ENCODE measurements at places on chromosomes 13 and 19.
A peak's percentile ranks its signal among the peaks of the same experiment; 100 is the strongest.

- DNase-seq, result no peak
Observed at GRCh38 chr13:113057084-113057483, 48.5 kb upstream of the F7 start.

- DNase-seq, result no peak
Observed at GRCh38 chr19:33022472-33023116, 42.1 kb downstream of the RHPN2 start.

GRCh38 chr19:11881151-11881800, 6.3 kb upstream of the ZNF69 start:
- DNase-seq, result peak; percentile 87

DNA sequence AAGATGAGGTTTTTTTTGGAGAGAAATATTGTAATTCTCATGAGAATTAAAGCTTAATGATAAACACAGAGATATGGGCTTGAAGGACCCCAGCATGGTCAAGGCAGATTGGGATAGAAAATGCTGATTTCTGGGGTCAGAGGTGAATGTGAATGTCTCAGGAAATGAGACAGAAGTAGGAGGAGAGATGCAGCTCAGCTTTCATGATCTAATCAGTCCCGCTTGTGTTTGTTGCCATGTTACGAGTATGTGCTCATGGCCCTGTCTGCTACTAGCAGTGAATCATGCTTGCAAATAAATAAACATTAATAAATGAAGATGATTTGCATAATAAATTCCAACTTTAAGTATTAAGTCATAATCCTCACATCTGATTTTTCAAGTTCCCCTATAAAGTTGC, 23.0 kb upstream of the NDFIP2 start:
- peak; percentile 28 for DNase-seq

DNA sequence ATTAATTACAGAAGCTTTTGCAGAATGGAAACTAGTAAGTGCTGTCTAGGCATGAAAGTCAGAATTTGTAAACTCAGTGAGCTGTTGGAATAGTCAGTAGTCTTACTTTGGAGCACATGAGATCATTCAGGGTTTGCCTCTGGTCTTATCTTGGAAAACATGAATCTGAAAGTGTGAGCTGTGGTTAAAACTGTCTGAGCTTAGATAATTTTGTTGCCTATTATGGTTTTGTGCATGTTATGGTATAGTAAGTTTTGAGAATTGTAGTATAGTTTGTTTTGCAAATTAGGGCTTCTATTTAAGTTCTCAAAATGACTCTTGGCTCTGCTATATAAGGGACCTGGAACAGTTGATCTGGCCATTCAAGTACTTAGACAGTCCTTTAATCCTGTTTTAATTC, 53.7 kb upstream of the TRPC4 start:
- peak; percentile 71 for DNase-seq

- peak; percentile 85 for DNase-seq
Observed at GRCh38 chr13:85806553-85807175, 7.4 kb upstream of the SLITRK6 start.

- peak; percentile 77 for DNase-seq
Observed at GRCh38 chr19:511101-511851, 4.0 kb downstream of the TPGS1 start.

DNA sequence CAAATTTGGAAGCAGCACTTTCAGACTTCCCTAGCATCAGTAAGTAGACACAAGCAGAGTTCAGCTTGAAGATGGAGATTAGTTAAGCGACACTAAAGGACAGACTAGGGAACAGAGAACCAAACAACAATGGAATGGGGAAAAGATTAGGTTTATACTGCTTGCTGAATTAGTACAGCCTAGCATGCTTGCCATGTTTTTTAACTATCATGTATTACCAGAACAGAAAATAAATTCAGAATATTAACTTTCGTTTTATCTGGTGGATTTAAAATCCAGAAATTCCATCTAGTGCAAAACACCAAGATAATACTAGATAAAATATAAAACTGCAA, 451.5 kb upstream of the SLC10A2 start:
- DNase-seq, result no peak

DNA sequence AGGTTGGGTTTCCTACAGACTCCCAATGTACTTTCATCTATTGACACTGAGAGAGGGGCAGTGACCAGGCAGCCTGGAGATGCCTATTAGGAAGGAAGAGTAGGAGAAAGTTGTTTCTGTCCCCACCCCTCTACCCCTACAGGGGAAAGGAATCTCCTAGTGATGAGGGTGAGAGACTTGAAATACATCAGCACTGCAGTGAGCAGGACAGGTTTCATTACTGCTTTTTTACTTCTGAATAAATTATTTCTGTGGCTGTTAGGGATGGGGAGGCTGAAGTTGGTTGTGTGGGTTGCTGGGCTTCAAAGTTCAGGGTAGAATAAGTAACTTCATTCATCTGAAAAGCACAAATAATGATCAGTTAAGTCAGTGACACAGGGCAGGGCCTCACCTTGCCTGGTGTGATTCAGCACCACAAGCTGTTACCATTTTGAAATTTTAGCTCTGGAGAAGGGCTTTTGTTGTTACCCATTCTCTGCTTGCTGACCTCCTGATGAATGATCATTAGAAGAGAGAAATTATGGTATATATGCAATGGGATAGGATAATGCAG, 19.3 kb downstream of the CEACAM1 start:
- DNase-seq, result no peak

- DNase-seq, result no peak
Observed at GRCh38 chr13:97567510-97568243, 133.7 kb downstream of the RAP2A start.

DNA sequence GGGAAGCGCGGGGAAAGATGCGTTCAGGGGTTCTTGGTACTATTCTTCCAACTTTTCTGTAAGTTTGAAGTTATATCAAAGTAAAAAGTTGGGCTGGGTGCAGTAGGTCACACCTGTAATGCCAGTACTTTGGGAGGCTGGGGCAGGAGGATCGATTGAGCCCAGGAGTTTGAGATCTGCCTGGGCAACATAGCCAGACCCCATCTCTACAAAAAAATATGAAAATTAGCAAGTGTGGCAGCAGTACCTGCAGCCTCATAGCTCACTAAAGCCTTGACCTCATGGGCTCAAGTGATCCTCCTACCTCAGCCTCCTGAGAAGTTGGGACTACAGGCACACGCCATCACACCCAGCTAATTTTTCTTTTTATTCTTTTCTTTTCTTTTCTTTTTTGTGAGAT, 12.4 kb upstream of the ZNF77 start:
- DNase-seq, result no peak

DNA sequence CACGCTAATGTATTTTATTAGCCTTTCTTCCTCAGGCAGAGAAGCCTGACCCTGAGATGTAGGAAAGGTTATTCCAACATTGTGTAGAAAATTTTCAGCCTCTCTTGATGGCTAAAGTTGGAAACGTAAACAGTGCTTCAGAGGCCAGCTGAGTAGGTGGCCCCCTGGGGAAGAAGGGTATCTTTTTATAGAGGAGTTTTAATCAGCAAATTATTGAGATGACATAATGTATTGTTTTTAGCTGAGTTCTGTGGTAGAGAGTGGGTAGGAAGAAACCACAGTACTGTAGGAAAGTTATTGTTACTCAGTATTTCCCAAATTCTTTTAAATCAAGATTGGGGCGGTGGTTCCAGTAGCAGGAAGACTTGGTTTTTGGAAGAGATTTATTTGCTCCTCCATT, 268.8 kb downstream of the DLEU7 start:
- no peak for DNase-seq

- no peak for DNase-seq
Observed at GRCh38 chr19:35773020-35773806, 2.2 kb upstream of the ARHGAP33 start.

GRCh38 chr13:36130552-36131221, 495 bp downstream of the DCLK1 start:
- DNase-seq, result peak; percentile 13

DNA sequence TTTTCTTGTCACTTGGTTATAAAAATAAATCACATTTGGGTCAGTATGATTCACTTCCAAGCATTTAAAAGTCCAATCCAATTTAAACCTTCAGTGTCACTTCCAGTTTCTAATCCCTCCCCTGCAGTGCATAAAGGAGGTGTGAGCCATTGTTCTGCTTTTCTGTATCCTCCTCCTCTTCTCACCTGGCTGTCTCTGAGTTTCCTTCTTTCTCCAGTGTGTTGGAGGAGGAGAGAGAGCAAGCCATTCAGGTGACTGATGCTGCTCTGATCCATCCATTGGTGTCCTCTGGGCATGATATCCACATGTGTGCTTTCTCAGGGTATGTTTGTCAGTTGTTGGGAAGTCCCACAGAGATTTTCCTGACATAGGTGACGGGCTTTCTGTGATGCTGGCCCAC, 1.2 kb downstream of the NUDT15 start:
- DNase-seq, result no peak

GRCh38 chr19:33194532-33194885, 379 bp downstream of the LRP3 start:
- peak; percentile 24 for DNase-seq

DNA sequence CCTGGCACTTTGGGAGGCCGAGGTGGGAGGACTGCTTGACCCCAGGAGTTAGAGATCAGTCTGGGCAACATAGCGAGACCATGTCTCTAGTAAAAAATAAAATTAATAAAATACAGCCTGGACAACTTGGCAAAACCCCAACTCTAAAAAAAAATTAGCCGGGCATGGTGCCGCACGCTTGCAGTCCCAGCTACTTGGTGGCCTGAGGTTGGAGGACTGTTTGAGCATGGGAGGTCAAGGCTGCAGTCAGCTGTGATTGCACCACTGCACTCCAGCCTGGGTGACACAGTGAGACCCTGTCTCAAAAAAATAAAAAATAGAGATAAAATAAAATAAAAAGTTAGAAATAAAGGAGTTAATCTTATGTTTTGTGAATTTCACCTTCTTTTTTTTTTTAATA, 15.6 kb upstream of the SPC24 start:
- DNase-seq, result no peak

- no peak for DNase-seq
Observed at GRCh38 chr13:30257468-30258099, 49.8 kb downstream of the KATNAL1 start.

DNA sequence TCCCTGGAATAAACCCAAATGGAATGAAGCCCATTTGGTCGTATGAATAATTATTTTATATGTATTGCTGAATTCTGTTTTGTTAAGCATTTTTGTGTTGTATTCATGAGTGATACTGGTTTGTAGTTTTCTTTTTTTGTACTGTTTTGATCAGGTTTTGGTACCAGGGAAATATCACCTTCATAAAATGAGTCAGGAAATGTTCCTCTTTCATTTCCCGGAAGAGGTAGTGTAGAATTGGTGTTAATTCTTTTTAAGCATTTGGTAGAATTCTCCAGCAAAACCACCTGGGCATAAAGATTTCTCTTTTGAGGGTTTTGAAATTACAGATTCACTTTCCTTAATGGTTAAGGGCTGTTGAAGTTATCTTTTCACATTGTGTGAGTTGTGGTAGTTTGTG, 13.3 kb downstream of the SPATA13 start:
- DNase-seq, result no peak

Data from hematopoietic multipotent progenitor cell treated with erythropoietin and hydrocortisone succinate and interleukin-3 and kit ligand, for 4 days (in vitro differentiated cells).